Activated T-helper 2 cell treated with anti-CD3 and anti-CD28 coated beads, Interferon-gamma antibody, Interleukin-2, Interleukin-4, amounts not matched to agents 10 μg/mL and 5 μg/mL and 100 μg/mL, durations not matched to agents 14 hours and 24 hours and 36 hours (primary cell): ENCODE measurements at places on chromosomes 1 and 21. TPM values are rescaled to one million over a fixed set of nuclear protein-coding genes. Genes with fewer than 3 reads are reported as not detected.
A peak's percentile ranks its signal among the peaks of the same experiment; 100 is the strongest.

The CHI3L2 gene
- 1.3 and 1.8 TPM in 2 replicates for total RNA-seq

The LCE3E gene
- not detected in 2 replicates for total RNA-seq

The DYNLT4 gene
- total RNA-seq: 0.32 TPM in 1 of 2 replicates, not detected in the other

GRCh38 chr21:14259747-14260146, 43.8 kb downstream of the RBM11 start:
- no peak overlapping the region for H3K27ac ChIP-seq
- H3K4me3 ChIP-seq: no peak overlapping the region
- DNase-seq: no peak
- H3K36me3 ChIP-seq: no peaks in the 10 kb centered on the region
- H3K27me3 ChIP-seq: peaks cover 14% of the 10 kb centered on the region

The ATAD3A gene
- total RNA-seq: 71.5 and 78.5 TPM in 2 replicates

DNA sequence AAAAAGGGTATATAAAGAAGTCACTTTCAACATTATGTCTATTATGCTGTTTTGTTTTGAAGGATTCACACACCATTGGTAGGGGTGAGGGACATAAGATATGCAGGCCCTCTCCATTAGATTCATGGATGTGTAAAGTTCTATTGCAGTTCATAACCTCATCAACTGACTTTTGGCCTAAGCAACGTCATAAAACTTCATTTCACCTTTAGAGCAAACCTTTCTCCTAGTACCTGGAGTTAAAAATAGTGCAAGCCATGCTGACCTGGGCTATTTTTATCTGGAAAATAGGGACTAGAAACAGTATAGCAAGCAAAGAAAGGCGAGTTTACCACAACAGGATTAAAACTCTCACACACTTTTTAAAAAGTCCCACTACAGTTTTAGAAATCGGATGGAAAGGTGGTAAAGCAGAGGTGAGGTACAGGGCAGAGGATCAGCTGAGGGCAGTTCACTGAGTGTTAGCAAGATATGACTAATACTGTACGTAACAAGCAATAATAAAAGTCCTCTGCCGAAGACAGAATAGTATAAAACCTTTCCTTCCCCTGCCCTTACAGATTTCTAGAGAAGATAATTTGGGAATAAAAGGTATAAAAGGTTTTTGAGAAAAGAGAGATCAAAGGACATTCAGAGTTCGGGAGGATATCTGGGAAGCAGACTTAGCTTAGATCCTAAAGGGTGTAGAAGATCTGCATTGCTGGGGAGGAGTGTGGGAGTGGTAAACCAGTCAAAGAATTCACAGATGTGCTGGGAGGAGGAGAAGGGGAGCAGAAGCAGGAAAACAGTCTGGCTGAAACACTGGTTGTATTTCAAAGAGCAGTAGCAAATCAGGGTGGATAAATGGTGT, 14.3 kb downstream of the EGLN1 start:
- no peak for DNase-seq
- peaks cover 10% of the 10 kb centered on the region for H3K4me1 ChIP-seq
- H3K36me3 ChIP-seq: peaks cover 22% of the 10 kb centered on the region
- no peak overlapping the region for H3K4me3 ChIP-seq
- H3K27ac ChIP-seq: no peak overlapping the region

The CRB1 gene
- total RNA-seq: not detected in 2 replicates

The ETV3L gene
- not detected in 2 replicates for total RNA-seq

- no peak for DNase-seq
- peaks cover 2% of the 10 kb centered on the region for H3K36me3 ChIP-seq
- no peak overlapping the region for H3K4me3 ChIP-seq
- peaks cover 23% of the 10 kb centered on the region for H3K4me1 ChIP-seq
- H3K27ac ChIP-seq: no peak overlapping the region
These were observed 43.9 kb downstream of the GRHL3 start for GRCh38 chr1:24362982-24363614.

The S100A8 gene
- total RNA-seq: not detected in 2 replicates

DNA sequence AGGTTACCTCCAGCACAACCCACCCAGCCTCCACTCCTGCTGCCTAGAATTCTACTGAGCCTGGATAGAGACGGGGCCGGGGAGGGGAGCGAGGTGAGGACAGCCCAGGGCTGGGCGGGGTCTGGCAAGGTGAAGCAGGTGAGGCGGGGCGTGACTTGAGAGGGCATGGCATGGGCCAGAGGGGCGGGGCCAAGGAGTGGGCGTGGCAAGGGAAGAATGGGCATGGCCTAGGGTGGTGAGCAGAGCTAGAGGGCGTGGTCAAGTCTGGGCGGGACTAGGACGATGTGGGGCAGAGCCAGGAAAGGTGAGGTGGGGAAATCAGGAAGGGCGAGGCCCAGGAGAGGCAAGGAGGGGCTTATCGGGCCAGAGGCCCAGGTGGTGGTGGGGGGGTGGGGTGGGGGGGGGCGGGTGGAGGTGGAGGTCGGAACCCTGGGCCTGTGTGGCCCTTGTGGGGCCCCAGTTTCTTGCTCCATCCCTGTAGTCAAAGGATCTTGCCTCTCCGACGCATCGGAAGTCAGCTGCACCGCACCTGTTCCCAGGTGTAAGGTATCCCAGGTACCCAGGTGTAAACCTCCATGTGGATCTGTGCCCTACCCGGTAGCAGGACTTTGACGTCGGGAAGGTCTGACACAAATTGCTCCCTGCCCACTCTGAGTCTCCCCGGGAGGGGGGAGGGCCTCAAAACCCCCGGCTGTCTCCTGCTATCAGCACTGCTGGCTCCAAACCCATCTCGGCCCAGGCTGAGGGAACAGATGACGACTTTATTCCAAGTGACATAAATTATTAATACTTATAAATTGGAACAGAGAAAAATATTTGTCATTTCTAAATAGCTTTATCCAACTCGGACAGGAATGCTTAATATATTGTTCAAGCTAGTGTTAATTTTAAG, 32.9 kb upstream of the UTS2 start:
- H3K27me3 ChIP-seq: peaks cover 20% of the 10 kb centered on the region
- no peak overlapping the region for H3K27ac ChIP-seq
- peak; percentile 13 for DNase-seq

The TMEM200B gene
- 0.44 and 0.46 TPM in 2 replicates for total RNA-seq

- no peak for DNase-seq
- H3K27ac ChIP-seq: no peak overlapping the region
- H3K36me3 ChIP-seq: no peaks in the 10 kb centered on the region
- no peaks in the 10 kb centered on the region for H3K27me3 ChIP-seq
- no peak overlapping the region for H3K4me3 ChIP-seq
These were observed 236.4 kb downstream of the USH2A start for GRCh38 chr1:216186816-216187215.

- H3K36me3 ChIP-seq: no peaks in the 10 kb centered on the region
- no peak overlapping the region for H3K4me3 ChIP-seq
- no peak for DNase-seq
These were observed 5.5 kb downstream of the CACNA1E start for GRCh38 chr1:181488866-181489265.

DNA sequence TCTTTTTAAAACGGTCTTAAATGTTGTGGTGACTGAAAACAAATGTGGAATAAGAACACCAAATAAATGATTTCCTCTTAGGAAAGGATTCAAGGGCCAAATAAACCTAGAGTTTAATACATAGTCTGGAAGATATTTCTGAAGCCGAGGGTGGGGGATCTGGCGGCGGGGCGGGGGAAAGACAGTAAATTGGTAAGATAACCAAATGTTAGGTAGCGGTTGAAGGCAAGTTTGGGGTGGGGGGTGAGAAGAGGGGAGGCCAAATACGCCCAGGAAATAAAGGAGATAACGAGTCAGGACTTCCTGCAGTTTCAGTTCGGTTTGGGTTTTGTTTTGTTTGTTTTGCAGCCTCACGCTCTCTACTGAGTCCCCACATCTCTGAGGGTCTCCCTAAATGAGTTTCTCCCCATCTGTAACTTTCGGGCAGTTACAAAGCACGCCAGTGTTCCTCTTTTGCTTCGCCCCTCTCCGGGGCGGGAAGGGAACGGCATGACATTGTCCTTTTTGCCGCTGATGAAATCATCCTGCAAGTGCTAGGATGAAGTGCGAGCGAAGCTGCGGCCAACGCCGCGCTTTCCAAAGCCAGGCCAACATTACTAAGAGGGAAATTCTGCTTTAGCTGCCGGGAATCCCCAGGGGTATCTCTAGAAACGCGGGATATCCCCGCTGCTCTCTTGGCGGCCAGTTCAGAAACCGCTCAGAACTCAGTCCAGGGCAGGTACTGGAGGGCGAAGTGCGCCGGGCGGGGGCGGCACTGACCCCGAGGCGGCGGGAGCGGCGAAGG, 844 bp downstream of the NIBAN1 start:
- H3K4me3 ChIP-seq: peak overlapping the region; percentile 90
- H3K27ac ChIP-seq: peak overlapping the region; percentile 96
- H3K27me3 ChIP-seq: peaks cover 13% of the 10 kb centered on the region
- H3K4me1 ChIP-seq: peaks cover 57% of the 10 kb centered on the region

The KRTAP7-1 gene
- total RNA-seq: not detected in 2 replicates

GRCh38 chr1:153628638-153629342, 556 bp downstream of the S100A1 start:
- no peak for DNase-seq
- H3K27me3 ChIP-seq: no peaks in the 10 kb centered on the region
- H3K27ac ChIP-seq: no peak overlapping the region
- H3K4me3 ChIP-seq: no peak overlapping the region

GRCh38 chr21:25760677-25761076, 25.9 kb downstream of the GABPA start:
- H3K4me3 ChIP-seq: no peak overlapping the region
- no peak overlapping the region for H3K27ac ChIP-seq
- H3K27me3 ChIP-seq: no peaks in the 10 kb centered on the region

GRCh38 chr1:8989821-8990220, 36.4 kb downstream of the SLC2A7 start:
- no peak for DNase-seq
- no peak overlapping the region for H3K27ac ChIP-seq
- H3K27me3 ChIP-seq: no peaks in the 10 kb centered on the region
- peaks cover 21% of the 10 kb centered on the region for H3K4me1 ChIP-seq
- no peaks in the 10 kb centered on the region for H3K36me3 ChIP-seq

- peaks cover 9% of the 10 kb centered on the region for H3K4me1 ChIP-seq
- DNase-seq: no peak
- no peaks in the 10 kb centered on the region for H3K36me3 ChIP-seq
- no peak overlapping the region for H3K4me3 ChIP-seq
These were observed 304.4 kb downstream of the NFIA start for GRCh38 chr1:61386770-61387169.

The TNNI3K gene
- total RNA-seq: not detected in 2 replicates

The DSTYK gene
- total RNA-seq: 27.3 and 28.6 TPM in 2 replicates

DNA sequence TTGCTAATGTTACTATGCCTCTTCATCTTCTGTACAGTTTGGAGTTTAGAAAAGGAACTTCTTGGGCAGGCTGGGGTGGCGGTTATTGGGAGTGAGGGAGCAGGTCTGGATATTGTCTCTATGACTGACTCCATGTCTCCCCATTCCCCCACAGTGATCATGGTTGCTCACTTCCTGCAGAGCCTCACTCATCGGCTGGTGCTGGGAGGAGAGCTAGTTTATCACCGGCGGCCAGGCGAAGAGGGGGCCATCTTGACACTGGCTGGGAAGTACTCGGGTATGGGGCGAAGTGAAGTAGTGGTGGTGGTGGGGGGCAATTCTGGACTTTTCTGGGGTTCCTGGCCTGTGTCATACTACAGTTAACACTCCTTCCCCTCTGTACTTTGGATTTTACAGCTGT, 2.2 kb downstream of the TOMM40L start:
- no peak for DNase-seq
- peaks cover 23% of the 10 kb centered on the region for H3K4me1 ChIP-seq
- H3K4me3 ChIP-seq: peak overlapping the region; percentile 100
- H3K27ac ChIP-seq: peak overlapping the region; percentile 11
- H3K27me3 ChIP-seq: no peaks in the 10 kb centered on the region

- no peak overlapping the region for H3K27ac ChIP-seq
- DNase-seq: no peak
- H3K4me1 ChIP-seq: no peaks in the 10 kb centered on the region
- no peaks in the 10 kb centered on the region for H3K36me3 ChIP-seq
- H3K27me3 ChIP-seq: no peaks in the 10 kb centered on the region
- H3K4me3 ChIP-seq: no peak overlapping the region
These were observed 93.2 kb upstream of the KCTD3 start for GRCh38 chr1:215473943-215474342.

DNA sequence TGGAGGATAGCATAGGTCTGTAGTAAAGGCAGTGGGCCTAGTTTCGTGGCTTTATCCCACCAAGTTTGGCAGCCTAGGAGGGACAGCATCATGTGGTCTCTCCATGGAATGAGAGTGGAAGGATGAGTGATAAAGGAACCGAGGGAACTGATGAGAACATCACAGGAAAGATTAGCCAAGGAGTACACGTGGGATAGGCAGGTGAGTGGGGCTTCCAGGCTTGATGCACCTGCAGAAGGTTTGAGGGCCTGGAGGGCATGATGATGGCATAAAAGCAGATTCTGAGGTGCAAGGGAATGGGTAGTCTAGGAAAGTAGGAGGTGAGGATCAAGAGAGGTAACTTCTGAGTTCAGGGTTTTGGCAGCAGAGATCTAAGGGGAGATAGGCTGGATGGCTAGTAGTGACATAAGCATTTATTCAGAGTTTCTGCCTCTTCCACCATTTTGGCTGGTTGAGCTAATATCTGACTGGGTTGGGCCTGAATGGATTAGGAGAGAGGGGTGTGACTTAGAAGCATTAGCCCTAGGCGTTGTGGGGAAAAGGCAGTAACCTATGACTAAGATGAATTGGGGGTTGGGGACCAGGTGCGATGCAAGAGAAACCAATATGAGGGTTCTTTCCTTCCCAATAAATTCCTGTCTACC, 9.1 kb downstream of the PTGFRN start:
- peaks cover 9% of the 10 kb centered on the region for H3K4me1 ChIP-seq
- H3K36me3 ChIP-seq: no peaks in the 10 kb centered on the region
- no peak for DNase-seq
- H3K4me3 ChIP-seq: no peak overlapping the region

DNA sequence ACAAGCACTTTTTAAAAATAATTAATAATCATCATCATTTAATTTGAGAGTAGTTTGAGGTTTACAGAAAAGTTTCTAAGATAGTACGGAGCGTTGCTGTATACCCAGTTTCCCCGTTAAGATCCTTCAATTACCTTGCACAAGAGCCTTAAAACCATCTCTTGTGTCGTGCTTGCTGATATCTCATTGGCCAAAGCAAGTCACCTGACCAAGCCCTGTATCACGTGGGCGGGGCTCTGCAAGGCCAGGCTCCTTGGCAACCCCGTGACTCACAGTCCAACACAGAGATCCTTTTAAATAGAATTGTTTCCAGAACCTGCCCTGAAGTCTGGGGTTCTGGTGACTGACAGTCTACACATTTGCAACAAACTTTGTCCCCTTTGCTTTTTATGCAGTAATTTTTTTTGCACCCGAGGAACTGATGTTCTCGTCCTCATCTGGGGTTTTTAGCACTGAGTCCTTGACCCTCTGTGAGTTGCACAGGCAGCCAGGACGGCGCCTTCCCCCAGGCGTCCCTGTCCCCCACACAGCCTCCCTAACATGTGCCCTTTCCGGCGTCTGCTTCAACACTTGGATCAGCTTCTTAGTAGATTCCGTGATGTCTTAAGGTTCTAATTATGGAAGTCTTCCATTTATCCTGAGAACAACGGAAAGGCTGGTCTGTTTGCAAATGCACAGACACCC, 183.3 kb upstream of the TMEM51 start:
- H3K36me3 ChIP-seq: peaks cover 3% of the 10 kb centered on the region
- H3K27me3 ChIP-seq: no peaks in the 10 kb centered on the region
- H3K4me3 ChIP-seq: no peak overlapping the region
- peaks cover 19% of the 10 kb centered on the region for H3K4me1 ChIP-seq
- peak overlapping the region; percentile 26 for H3K27ac ChIP-seq
- DNase-seq: no peak

- H3K4me1 ChIP-seq: no peaks in the 10 kb centered on the region
- no peak overlapping the region for H3K4me3 ChIP-seq
- no peaks in the 10 kb centered on the region for H3K27me3 ChIP-seq
- DNase-seq: no peak
- no peaks in the 10 kb centered on the region for H3K36me3 ChIP-seq
- H3K27ac ChIP-seq: no peak overlapping the region
These were observed 163.2 kb downstream of the FMN2 start for GRCh38 chr1:240254778-240255291.
